ENCODE measurements at places on chromosomes 11 and 22.

DNA sequence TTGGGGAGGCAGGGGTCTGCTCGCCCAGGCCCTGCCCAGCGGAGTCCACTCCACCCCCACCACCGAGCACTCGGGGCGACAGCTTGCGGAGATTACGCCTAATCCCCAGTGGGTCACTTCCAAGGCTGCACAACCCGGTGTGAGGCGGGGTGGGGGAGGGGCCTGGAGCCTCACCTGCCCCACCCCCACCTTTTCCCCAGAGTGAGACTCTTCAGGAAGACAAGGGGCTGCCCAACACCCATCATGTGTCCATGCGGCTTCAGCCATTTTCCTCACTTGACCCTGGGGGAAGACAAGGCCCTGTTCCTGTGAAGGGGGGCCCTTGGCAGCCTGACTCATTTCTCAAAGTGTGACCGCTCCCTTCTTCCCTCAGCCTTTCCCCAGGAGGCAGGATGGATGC, 12.5 kb downstream of the SYNGR1 start:
- no peak for DNase-seq

- DNase-seq, result no peak
Observed at GRCh38 chr11:43515090-43515489, 156.4 kb downstream of the TTC17 start.

DNA sequence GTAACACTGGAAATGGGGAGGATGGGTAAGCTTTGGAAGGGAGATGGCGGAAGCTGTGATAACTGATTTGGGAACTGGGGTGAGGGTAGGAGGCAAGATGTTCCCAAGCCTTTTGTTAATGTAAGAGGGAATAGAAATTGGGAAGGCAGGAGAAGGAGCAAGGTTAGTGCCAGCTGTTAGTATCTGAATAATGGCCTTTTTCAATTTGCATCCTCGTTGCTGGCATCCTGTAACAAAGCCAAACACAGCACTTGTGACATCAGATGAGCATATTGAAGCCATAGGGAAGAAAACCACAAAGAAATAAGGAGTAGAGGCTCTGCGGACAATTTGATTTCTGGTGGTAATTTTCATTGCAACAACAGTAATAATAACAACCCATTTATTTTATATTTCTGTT, 70.9 kb upstream of the CLMP start:
- DNase-seq, result no peak

DNA sequence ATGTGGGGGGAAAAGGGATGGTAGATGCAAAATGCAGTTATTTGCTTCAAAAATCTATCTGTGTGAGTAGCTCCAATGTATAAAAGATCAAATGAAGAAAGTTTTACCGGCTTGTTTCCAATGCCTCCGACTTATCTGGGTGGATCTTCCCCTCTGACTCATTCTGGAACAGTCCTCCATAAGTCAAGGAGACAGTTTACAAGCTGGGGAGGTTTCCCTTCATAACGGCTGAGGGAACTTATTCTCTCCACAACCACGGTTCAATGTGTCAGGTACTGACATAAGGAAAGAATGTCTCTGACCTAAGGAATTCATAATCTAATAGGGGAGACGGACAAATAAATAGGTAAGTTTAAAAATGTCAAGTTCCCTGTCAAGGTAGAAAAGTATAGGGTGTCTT, 49.7 kb upstream of the BIRC3 start:
- no peak for DNase-seq

DNA sequence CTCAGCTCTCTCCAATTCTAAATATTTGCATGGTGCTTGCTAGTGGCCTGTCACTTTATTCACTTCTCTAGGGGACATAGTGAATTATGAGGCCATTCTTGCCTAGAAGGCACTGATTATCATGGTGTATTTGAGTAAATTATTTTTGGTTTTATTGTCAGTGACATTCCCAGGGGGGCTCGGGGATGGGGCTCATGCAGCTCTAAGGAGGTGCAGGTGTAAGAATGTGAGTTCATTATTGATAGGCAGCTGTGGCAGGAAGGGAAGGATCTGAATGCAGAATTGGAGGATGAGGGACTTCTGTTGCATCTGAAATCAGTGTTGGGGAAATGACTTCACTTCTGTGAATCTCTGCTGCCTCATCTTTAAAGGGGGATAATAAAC, 53.7 kb upstream of the OR4B1 start:
- DNase-seq, result no peak
